ENCODE measurements at places on chromosomes 7 and 10.

- no peak for DNase-seq
Measured at GRCh38 chr10:30786131-30786530, 156.6 kb upstream of the LYZL2 start.

DNA sequence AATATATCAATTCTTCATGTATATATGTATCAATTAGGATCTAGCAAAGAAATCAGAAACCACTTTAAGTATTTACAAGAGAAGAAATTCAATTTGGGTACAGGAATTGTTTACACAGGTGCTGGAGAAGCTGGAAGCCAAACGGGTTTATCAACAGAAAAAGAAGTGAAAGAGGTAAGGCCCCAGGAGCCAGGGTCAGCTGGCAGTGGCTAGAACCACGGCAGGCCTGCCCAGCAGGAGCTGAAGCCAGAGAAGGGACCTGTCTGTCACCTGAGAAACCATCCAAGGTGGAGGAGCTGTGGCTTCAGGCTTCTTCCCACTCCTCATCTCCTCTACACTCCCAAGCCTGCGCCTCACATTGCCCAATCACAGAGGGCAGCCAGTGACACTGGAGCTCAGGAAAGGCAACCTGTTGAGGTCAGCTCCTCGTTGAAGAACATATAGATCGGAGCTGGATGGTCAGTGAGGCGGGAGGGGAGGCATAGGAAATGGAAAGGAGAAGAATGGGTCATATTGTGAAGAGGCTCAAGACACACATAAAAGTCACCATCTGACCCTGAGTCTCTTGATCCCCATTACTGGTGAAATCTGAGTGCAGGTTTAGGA, 182.6 kb downstream of the REEP3 start:
- DNase-seq, result no peak

GRCh38 chr10:11156480-11156879, 138.8 kb downstream of the CELF2 start:
- DNase-seq, result no peak

DNA sequence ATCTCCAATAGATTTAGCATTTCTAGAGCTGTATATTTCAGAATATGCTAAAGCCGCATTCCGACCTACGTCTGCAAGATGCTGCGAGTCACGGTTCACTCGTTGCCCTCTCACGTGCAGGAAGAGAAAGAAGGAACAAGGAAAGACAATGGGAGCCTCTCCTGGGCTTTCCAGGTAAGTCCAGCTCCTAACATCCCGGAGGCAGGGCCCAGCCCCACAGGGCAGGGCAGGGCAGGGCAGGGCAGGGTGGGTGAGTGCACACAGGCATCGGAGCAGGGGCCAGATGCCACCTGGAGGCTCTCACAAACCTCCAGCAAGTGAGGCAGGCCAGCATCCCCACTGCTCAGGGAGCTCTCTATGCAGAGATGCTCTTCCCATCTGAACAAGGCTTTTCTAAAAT, 50.8 kb downstream of the VOPP1 start:
- DNase-seq, result no peak

- no peak for DNase-seq
Measured at GRCh38 chr10:114720685-114721278, 62.7 kb upstream of the ABLIM1 start.
